IMR-90 (cell line): ENCODE measurements at places on chromosomes 2 and 18. TPM values are rescaled to one million over a fixed set of nuclear protein-coding genes. Genes with fewer than 3 reads are reported as not detected.
A peak's percentile ranks its signal among the peaks of the same experiment; 100 is the strongest.

- H3K36me3 ChIP-seq: no peaks in the 10 kb centered on the region
- peaks cover 8% of the 10 kb centered on the region; the same call in 1 of the 2 replicates for H3K27me3 ChIP-seq
Measured at GRCh38 chr2:65453916-65454315, 21.5 kb upstream of the SPRED2 start.

DNA sequence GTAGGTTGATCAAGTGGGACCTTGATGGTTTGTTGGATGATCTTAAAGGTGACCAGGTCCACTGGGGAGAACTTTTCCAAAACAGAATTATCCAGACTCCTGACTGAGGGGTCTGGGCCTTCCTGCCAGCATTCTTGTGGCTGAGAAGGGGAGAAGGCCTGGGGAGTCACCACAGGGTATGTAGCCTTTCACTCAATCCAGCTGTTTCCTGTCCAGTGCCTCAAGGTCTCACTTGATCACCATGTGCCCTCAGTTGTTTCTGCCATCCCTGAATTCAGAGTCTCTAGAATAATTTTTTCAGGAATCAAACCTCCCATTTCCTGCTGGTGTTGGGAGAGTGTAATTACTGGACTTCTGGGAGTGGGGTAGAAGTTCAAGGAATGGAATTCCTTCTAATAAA is 54.4 kb upstream of the TANC1 start:
- H3K36me3 ChIP-seq: no peaks in the 10 kb centered on the region
- no peak overlapping the region for H3K4me3 ChIP-seq
- no peak overlapping the region for H3K27ac ChIP-seq
- no peaks in the 10 kb centered on the region for H3K27me3 ChIP-seq
- no peaks in the 10 kb centered on the region for H3K4me1 ChIP-seq

DNA sequence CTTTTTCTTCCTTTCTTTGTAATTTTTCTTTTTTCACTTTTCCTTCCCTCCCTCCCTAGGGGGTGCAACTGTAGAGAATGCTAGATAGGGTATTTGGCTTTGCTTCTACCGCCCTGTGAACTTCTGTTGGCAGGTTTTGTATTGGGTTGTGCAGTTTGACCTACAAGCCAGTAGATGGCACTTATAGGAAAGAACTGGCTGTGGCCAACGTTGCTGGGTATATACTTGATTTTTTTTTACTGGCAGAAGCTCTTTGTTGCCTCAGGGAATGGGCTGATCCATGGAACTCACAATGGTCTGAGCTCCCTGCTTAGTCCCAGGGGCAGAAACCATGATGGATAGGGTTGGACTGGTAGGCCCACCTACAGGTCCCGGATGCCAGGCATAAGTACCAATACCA is 1019.5 kb upstream of the LRRTM1 start:
- no peaks in the 10 kb centered on the region for H3K27me3 ChIP-seq
- no peak overlapping the region for H3K27ac ChIP-seq
- H3K36me3 ChIP-seq: no peaks in the 10 kb centered on the region
- DNase-seq: no peak
- no peaks in the 10 kb centered on the region for H3K4me1 ChIP-seq

DNA sequence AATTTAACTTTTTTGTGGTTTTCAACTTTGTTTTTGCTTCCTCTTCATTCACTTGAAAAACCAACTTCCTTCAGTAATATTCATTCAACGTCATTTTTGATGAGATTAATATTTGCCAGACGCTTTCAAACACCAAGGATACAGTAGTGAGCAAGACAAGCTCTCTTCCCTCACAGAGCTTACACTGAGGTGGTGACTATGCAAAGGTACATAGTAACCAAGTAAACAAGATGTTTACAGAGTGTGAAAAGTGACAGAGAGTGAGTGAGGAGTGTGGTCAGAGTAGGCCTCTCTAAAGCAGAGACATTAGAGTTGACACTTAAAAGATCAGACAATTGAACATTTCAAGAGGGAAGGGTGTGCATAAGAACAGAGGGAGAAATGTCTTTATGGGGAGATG is 155.5 kb downstream of the TMEM247 start:
- H3K27ac ChIP-seq: no peak overlapping the region
- H3K27me3 ChIP-seq: no peaks in the 10 kb centered on the region
- H3K4me1 ChIP-seq: 0 out of 2 replicates have a peak, but pooled peaks cover 1% of the 10 kb centered on the region
- DNase-seq: no peak
- peaks cover 5% of the 10 kb centered on the region; the same call in 1 of the 2 replicates for H3K36me3 ChIP-seq

GRCh38 chr2:30915486-30915885 is 108.2 kb upstream of the CAPN13 start:
- no peaks in the 10 kb centered on the region; the same call in 1 of the 2 replicates for H3K27me3 ChIP-seq
- no peaks in the 10 kb centered on the region for H3K36me3 ChIP-seq
- H3K4me1 ChIP-seq: no peaks in the 10 kb centered on the region
- no peak overlapping the region for H3K4me3 ChIP-seq
- H3K27ac ChIP-seq: no peak overlapping the region
- peak; percentile 0 for DNase-seq

DNA sequence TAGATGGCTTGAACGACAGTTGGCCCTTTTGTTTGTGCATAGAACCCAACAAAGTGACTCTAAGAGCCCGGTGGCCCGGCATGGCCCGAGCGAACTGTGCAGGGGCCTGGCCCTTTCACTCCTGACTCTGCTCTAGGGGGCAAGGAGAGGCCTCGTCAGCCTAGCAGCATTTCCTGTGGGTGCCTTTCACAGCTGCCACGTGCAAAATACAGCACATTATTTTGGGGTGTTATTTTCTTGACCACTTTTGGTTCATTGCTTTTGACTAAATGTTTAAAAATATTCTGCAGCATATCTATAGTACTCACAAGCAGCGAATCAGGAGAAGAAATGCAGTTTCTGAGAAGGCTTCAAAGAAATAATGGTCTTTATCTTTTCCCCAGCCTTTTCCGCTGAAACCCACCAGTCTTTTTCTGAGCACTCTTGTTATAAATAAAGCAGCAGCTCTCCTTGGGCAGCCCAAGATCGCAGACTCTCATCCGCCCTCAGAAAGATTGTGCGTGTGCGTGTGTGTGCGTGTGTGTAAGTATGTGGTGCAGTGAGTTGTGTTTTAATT is 31.3 kb downstream of the DGKD start:
- DNase-seq: no peak
- H3K27ac ChIP-seq: no peak overlapping the region
- H3K27me3 ChIP-seq: no peaks in the 10 kb centered on the region
- no peak overlapping the region for H3K4me3 ChIP-seq
- H3K4me1 ChIP-seq: peaks cover 24% of the 10 kb centered on the region

DNA sequence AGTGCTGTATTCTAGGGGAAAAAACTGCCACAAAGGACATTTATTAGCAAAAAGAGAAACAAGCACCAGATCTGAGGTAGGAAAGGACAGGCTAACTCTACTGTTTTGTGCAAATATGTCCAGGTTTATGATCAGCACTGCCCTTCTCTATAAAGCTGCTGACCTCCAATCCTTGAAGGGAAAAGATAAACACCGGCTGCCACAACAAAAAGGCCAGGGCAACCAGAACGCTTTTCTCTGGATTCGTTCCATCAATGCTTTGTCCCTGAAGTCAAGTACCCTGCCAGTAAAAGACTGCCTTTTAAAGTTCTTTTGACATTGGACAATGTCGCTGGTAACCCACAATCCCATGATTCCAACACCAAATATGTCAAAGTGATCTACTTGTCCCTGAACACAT is 21.0 kb downstream of the SMAD2 start:
- H3K4me1 ChIP-seq: no peaks in the 10 kb centered on the region
- no peak for DNase-seq
- no peaks in the 10 kb centered on the region for H3K27me3 ChIP-seq
- no peak overlapping the region for H3K4me3 ChIP-seq
- H3K27ac ChIP-seq: no peak overlapping the region
- peaks cover 5% of the 10 kb centered on the region; the same call in 1 of the 2 replicates for H3K36me3 ChIP-seq

- no peak overlapping the region for H3K27ac ChIP-seq
- H3K27me3 ChIP-seq: no peaks in the 10 kb centered on the region
- H3K36me3 ChIP-seq: no peaks in the 10 kb centered on the region
- no peaks in the 10 kb centered on the region for H3K4me1 ChIP-seq
- no peak overlapping the region for H3K4me3 ChIP-seq
Measured at GRCh38 chr2:82797469-82797868, 1661.6 kb downstream of the SUCLG1 start.

DNA sequence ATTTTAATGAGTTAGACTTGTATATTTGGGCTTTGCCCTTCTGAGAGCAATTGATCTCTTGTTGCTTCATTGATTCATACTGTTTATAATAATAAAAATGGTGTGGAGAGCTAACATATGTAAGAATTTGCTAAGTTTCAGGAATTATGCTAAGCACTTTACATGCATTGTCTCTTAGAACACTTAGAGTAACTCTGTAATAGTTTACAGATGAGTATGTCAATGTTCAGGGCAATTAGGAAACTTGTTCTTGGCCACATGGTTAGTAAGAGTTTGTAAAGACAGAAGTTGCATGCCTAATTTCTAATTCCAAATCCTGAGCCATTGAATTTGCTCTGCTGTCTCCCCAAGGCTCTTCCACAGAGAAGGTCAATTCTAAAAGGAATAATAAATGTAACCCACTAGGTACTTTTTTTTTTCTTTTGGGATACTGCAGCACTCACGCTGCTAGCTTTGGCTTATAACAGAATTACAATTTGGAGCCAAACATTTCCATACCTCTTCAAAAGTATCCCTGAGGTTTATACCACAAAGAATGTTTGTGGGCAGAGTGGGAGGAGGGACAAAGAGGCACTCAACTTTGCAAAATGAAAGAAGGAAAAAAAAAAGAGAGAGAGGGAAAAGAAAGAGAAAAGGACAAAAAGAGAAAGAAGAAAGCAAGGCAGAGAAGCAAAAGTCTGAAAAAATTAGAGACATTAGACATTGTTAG is 232.4 kb downstream of the CALCRL start:
- no peak for DNase-seq
- no peak overlapping the region for H3K4me3 ChIP-seq
- no peaks in the 10 kb centered on the region for H3K4me1 ChIP-seq
- H3K27me3 ChIP-seq: no peaks in the 10 kb centered on the region
- no peaks in the 10 kb centered on the region for H3K36me3 ChIP-seq

- no peak overlapping the region for H3K4me3 ChIP-seq
- no peaks in the 10 kb centered on the region for H3K27me3 ChIP-seq
- no peak overlapping the region for H3K27ac ChIP-seq
- no peaks in the 10 kb centered on the region for H3K4me1 ChIP-seq
- DNase-seq: no peak
- H3K36me3 ChIP-seq: no peaks in the 10 kb centered on the region
Measured at GRCh38 chr2:198144660-198145059, 340.3 kb downstream of the PLCL1 start.

DNA sequence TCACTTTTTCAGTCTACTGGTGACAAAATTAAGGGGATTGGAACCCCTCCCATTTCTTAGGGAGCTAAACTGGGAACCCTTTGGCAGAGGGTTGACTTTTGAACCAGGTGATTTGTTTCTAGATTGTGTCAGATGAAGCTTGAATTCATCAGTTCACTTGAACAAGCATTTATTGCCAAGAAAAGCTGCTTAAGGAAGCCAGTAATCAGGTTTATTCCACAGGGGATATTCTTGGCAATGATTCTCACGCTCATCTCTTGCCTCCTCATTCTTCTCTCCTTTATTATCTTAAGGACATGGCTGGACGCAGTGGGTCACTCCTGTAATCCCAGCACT is 101.0 kb downstream of the ALPK2 start:
- H3K4me1 ChIP-seq: no peaks in the 10 kb centered on the region; the same call in 1 of the 2 replicates
- no peak overlapping the region for H3K27ac ChIP-seq
- DNase-seq: peak; percentile 38
- H3K36me3 ChIP-seq: peaks cover 7% of the 10 kb centered on the region
- no peak overlapping the region for H3K4me3 ChIP-seq

GRCh38 chr2:241885946-241886643 is 16.6 kb downstream of the RTP5 start:
- H3K4me1 ChIP-seq: no peaks in the 10 kb centered on the region
- no peaks in the 10 kb centered on the region for H3K27me3 ChIP-seq
- no peak for DNase-seq

- DNase-seq: peak; percentile 6
- no peak overlapping the region for H3K4me3 ChIP-seq
- no peaks in the 10 kb centered on the region for H3K4me1 ChIP-seq
- no peaks in the 10 kb centered on the region for H3K36me3 ChIP-seq
Measured at GRCh38 chr2:239756790-239757760, 268.1 kb downstream of the NDUFA10 start.

- H3K4me1 ChIP-seq: peaks cover 24% of the 10 kb centered on the region
- H3K4me3 ChIP-seq: no peak overlapping the region
- peaks cover 3% of the 10 kb centered on the region; the same call in 1 of the 2 replicates for H3K36me3 ChIP-seq
- H3K27me3 ChIP-seq: no peaks in the 10 kb centered on the region
- peak; percentile 93 for DNase-seq
- peak overlapping the region; percentile 87 for H3K27ac ChIP-seq
Measured at GRCh38 chr2:39523308-39524044, 86.4 kb upstream of the MAP4K3 start.

DNA sequence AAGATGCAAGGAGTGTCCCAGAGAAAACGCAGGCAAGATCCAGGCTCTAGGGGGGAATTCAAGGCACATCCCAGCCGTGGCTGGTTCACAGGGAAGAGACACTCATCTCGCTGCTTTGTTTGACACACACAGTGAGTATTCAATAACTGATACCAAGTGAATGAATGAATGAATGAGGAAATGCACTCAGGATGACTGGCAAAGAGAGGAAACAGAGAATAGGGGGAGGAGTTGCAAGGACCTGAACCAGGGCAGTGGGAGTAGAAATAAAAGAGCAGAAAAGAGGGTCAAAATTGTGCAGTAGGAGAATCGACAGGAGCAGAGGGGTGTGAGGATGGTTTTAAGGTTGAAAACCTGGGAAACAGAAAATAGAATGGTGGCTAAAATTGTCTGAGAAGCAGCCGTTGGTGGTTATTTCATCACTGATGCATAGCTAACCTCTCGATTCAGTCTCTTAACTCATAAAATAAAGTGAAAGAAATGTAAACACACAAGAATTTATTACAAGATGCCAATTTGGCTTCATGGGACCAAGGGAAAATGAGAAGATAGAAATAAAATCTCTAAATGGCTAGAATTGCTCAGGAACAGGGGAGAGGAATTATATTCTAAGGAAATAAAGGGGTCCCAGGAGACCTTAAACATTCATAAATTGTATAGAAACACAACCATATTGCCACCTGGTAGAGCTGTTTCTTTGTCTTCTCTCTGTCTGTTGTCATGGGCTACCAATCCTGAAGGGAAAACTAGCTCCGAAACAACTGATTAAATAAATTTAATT is 63.9 kb upstream of the PHLPP1 start:
- no peak overlapping the region for H3K27ac ChIP-seq
- H3K4me1 ChIP-seq: no peaks in the 10 kb centered on the region
- H3K27me3 ChIP-seq: no peaks in the 10 kb centered on the region; the same call in 1 of the 2 replicates
- H3K36me3 ChIP-seq: no peaks in the 10 kb centered on the region
- no peak overlapping the region for H3K4me3 ChIP-seq

DNA sequence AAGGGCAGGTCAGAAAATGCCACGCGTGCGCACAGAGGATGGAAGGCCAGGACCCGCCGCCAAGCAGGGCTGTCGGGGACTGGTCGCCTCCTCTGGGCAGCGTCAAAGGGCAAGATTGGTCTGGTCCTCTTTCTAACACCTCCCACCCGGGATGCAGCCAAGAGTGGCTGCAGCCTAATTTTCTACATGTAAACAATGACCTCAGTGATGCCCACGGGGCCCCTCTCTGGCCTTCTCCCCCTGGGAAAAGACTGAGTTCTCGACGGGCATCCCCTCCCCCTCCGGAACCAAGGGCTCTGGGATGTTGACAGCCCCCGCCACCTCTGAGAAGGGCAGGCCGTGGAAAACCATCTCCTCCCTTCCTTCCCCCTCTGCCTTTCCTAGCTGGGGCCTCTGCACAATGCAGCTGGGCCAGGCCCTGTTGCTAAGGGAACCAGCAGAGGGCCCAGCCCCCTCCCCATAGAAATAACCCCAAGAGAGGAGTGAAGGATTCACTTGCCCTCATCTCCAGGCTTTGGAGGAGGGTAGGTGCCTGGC is 80.0 kb upstream of the ZNF532 start:
- H3K36me3 ChIP-seq: no peaks in the 10 kb centered on the region
- H3K27me3 ChIP-seq: no peaks in the 10 kb centered on the region
- H3K4me1 ChIP-seq: peaks cover 18% of the 10 kb centered on the region

The SPR gene
- 15.8 and 17.4 TPM in 2 replicates for total RNA-seq

The KLHL29 gene
- total RNA-seq: 2.0 and 2.5 TPM in 2 replicates

The MEP1B gene
- not detected in 2 replicates for total RNA-seq

The ERICH2 gene
- total RNA-seq: not detected in 2 replicates

The DLX1 gene
- 0.36 and 1.1 TPM in 2 replicates for total RNA-seq
